ENCODE measurements at places on chromosomes 12 and 14. TPM values are rescaled to one million over a fixed set of nuclear protein-coding genes. Genes with fewer than 3 reads are reported as not detected.
A peak's percentile ranks its signal among the peaks of the same experiment; 100 is the strongest.

GRCh38 chr12:55965240-55965639, 602 bp downstream of the PMEL start:
- DNase-seq = no peak

DNA sequence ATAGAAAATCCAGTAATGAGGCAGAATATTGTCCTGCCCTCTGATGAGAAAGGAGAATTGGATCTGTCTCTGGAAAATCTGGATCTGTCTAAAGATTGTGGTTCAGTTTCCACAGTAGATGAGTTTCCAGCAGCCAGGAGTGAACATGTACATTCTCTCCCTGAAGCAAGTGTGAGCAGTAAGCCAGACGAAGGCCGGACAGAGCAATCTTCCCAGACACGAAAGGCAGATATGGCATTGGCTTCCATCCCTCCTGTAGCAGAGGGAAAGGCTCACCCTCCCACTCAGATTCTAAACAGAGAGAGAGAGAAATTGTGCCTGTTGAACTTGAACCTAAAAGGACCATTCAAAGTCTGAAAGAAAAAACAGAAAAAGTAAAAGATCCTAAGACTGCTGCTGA, 31.4 kb downstream of the PARP11 start:
- DNase-seq = no peak

DNA sequence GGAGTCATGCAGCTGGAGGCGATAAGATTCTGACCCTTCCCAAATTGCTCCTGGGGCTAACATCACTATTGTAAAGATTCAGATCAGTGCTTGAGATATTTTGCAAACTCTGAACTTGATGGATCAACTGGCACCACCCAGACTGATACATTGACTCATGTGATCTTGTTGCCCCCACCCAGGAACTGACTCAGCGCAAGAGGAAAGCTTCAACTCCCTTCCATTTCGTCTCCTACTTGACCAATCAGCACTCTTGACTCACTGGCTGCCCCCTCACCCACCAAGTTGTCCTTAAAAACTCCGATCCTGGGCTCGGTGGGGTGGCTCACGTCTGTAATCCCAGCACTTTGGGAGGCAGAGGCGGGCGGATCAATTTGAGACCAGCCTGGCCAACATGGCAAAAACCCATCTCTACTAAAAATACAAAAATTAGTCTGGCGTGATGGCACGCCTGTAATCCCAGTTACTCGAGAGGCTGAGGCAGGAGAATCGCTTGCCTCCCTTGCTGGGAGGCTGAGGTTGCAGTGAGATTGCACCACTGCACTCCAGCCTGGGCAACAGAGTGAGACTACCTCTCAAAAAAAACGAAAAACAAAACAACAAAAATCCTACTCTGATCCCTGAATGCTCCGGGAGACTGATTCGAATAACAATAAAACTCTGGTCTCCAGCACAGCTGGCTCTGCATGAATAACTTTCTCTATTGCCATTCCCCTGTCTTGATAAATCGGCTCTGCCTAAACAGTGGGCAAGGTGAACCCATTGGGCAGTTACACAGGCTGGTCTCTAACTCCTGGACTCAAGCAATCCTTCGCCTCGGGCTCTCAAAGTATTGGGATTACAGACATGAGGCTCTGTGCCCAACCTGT, 9.8 kb upstream of the ARF6 start:
- peak; percentile 88 for DNase-seq

- DNase-seq = no peak
These were observed 5.0 kb downstream of the PAX9 start for GRCh38 chr14:36666416-36667206.

DNA sequence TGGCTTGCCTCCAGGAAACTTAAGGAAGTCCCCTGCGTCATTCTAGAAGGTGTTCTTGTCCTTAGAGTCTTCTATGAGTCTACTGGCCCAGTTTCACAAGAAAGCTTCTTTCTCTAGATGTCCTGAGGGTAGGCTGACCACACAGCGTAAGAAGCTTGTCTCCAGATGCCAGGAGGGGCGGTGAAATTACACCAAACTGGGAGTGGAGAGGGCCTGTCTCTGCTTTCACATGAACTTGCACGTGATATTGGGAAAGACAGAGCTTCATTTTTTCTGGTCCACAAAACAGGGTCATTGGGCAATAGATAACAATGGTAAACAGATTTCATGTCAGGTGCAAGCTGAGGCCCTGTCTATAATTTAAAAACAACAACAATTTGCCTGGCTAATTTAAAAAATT, 85.7 kb upstream of the TBX3 start:
- no peak for DNase-seq

- no peak for DNase-seq
These were observed 88.4 kb upstream of the DYNC1H1 start for GRCh38 chr14:101875727-101876554.

DNA sequence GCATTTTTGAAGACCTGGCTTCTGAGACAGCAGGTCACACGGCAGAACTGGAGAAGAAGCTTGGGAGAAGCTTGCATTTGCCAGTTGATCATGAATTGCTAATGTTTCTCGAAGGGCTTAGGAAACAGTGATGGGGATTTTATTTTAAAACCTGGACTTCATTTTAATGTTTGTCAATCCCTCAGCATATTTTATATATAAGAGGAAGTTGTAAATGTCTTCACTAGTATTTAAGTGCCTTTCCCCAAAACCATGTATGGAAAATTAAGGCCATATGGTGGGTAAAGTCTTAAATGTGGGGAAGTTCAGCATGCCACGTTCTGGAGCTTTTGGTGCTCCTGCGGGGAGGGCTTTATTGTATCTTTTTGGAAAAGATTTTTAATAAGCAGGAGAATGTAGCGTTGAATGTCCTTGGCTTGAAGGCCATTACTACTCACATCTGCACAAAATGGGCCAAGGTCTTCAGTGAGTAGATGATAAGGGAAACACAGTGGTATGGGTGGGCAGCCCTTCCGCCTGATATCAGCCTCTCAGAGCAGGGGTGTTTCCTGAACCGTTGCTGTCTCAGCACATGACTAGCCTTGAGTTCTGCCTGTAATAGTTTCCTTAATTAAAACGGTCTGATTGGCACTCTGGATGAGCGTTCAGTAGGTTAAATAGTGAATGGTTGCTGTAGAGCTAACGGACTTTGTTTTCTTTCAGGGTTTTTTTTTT, 511.4 kb downstream of the PCNX1 start:
- DNase-seq = no peak

DNA sequence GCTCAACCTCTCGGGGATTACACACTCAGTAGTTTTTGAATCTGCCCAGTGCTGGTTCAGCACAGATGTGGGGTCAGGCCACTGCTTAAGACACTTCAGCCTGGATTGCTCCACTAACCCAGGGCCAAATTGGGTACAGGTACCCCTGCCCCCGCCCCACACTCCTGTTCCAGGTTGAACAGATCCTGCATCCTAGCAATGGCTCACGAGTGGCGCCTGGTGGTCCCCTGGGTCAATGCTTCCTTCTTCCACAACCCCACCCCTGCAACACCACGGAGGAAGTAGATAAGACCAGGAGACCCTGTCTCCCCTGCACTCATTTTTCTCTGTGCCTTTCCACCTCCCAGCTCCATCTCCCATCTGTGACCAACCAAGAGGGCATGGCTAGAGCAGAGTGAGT, 108.4 kb downstream of the ESRRB start:
- no peak for DNase-seq

- DNase-seq = no peak
These were observed 52.6 kb upstream of the NID2 start for GRCh38 chr14:52121441-52121840.

DNA sequence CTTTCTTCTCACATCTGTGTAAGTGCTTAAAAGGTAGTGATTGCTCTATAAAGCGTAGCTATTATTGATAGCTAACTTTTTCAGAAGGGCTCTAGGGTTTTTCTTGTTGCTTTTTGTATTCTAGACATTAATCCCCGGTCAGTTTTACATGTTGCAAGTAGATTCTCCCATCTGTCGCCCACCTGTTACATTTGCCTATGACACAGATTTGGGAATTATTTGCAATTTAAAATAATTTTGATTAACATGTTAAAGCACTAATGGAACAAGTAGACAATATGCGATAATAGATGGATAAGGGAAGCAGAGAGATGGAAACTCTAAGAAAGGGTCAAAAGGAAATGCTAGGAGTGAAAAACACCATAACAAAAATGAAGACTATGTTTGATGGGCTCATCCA, 44.5 kb downstream of the DIO3 start:
- no peak for DNase-seq

- no peak for DNase-seq
These were observed 23.3 kb downstream of the OR10G3 start for GRCh38 chr14:21556378-21557083.

DNA sequence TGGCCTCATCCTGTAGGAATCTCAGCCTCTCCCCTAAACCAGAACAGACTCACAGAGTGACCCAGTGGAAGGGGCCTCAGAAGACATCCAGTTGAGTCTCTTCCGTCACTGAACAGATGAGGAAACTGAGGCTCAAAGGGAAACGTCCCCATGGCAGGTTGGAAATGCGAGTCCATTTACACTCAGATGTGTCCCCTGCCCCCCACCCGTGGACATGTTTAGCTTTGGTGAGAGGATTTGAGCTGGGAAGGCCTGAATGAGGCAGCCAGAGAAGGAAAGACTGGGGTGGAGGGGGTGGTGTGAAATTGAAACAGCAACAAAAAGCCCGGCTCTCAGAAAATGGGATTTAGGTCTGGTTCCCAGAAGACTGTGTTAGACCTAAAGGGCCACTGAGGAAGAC, 1.7 kb downstream of the FAIM2 start:
- no peak for DNase-seq

- no peak for DNase-seq
These were observed 7.8 kb downstream of the P2RX4 start for GRCh38 chr12:121217761-121218160.

GRCh38 chr14:56331592-56332216, 213.5 kb downstream of the PELI2 start:
- DNase-seq = no peak

- no peak for DNase-seq
These were observed 11.3 kb downstream of the NR1H4 start for GRCh38 chr12:100484891-100485471.

- DNase-seq = no peak
These were observed 331.6 kb upstream of the FAR2 start for GRCh38 chr12:28817524-28817923.

Gene TPH2
- not detected for total RNA-seq

Gene NGB
- total RNA-seq = not detected

Gene CACNB3
- 11.7 TPM for total RNA-seq

Gene ATG101
- 74.7 TPM for total RNA-seq

Gene ANKLE2
- total RNA-seq = 98.6 TPM

Gene ATF1
- 24.8 TPM for total RNA-seq

Gene EPYC
- total RNA-seq = not detected

Gene MLF2
- 187 TPM for total RNA-seq

Gene KRT72
- total RNA-seq = not detected
